ENCODE measurements at places on chromosomes 7 and 10.

- no peak for DNase-seq
Measured at GRCh38 chr7:156209087-156209486, 396.8 kb upstream of the SHH start.

DNA sequence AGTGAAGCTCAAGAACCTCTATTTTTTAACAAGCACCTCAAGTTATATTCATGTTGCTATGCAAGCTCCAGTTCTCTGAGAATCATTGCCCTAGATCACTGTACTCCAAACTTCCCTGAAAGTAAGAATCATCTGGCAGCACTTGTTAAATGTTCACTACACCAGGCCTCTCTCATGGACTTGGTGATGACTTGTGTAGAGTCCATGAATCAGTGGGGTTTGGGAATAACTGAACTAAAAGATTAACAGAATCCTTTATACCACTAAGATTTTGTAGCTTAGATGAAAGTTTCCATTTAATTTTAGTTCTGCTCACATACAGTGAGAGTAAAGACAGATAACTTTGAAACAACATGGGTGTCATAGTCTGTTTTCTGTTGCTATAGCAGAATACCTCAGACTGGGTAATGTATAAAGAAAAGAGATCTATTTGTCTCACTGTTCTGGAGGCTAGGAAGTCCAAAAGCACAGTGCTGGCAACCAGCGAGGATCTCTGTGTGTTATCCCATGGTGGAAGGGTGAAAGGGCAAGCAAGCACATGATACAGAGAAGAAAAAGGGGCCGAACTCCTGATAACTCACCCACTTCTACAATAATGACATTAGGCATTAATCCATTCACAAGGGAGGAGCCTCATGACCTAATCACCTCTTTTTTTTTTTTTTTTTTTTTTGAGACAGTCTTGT is 27.9 kb upstream of the AOAH start:
- DNase-seq, result no peak

DNA sequence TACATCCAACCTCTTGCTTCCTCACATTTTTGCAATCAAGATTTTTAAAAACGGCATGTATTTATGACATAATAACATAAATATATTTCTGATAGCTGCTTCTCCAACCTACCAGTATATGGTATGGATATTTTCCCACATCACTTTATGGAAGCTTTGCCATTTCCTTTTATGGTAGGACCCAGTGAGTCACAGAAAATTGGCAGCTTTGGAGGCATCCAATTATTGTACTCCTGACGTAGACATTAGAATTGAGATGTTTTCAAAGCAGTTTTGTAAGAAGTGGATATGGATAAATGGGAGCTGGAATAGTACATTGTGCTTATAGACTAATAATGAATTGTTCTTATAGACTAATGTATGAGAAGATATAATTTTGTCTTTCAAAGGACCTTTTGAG is 23.8 kb upstream of the BICC1 start:
- DNase-seq, result no peak

GRCh38 chr7:1237704-1238255 is 5.1 kb downstream of the UNCX start:
- DNase-seq, result no peak

DNA sequence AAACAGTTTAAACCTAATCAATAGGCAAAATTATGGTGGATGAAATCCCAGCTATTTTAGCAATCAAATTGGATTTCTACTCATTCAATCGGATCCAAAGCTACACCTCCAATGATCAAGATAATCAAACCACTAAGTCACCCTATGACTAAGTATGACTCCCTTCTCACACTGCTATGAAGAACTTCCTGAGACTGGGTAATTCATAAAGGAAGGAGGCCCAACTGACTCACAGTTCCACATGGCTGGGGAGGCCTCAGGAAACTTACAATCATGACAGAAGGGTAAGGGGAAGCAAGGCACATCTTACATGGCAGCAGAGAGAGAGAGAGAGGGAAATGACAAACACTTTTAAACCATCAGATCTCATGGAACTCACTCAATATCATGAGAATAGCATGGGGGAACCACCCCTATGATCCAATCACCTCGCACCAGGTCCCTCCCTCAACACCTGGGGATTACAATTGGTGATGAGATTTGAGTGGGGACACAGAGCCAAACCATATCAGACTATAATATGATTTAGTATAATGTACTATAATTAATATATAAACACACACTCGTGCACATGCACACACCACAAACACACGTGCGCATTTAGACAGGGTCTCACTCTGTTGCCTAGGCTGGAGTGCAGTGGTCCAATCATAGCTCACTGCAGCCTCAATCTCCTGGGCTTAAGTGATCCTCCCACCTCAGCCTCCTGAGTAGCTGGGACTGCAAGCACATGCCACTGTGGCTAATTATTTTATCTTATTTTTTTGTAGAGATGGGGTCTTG is 213.6 kb upstream of the FOXK1 start:
- no peak for DNase-seq

DNA sequence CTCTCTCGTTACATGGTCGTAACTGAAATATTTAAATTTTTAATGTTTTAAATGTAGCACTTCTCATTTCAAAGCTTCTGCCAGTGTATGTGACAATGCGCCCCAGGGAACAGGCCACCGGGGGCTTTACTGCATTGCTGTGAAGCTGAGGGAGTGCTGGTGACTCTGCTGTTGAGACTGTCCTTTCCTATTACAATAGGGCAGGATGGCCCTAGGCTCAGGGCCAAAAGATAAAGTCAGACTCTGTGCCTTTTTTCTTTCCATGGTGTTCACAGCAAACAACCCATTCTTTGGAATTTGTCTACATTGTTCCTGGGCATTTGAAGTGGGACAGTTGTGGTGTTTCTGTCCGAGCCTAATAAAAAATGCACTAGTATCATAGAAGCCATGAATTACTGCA is 107.3 kb downstream of the GALNT11 start:
- DNase-seq, result no peak

GRCh38 chr7:54615537-54615936 is 73.4 kb downstream of the VSTM2A start:
- no peak for DNase-seq

DNA sequence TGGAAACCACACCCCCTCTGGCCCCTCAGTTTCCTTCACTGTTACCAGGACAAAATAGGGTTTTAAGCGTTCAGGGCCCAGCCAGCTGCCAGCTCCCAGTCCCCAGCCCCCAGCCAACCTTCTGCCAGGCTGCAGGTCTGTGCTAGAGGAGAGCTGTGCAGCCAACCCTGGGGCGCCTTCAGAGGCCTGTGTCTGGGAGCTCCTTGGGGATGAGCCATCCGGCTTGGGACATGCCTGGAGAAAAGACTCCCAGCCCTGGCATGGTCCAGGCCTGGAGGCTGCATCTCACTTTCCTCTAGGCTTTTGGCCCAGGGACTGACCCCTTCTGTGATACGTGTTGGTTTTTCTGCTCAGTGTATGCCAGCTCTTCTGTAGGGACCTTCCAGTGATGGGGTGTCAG is 487.6 kb upstream of the MGMT start:
- DNase-seq, result no peak

GRCh38 chr10:129278686-129279085 is 188.4 kb upstream of the MGMT start:
- no peak for DNase-seq

DNA sequence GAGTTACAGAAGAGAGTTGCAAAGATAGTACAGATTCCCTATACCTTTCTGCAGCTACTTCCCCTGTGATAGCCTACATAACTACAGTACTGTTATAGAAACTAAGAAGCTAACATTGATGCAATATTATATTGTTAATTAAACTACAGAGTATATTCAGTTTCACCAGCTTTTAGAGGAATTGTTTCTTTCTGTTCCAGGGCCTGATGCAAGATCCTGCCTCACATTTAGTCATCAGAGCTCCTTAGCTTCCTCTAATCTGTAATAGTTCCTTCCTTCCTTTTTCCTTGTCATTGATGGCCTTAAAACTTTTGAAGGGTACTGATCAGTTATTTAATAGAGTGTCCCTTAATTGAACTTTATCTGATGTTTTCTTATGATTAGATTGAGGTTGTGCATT is 56.8 kb downstream of the SDHAF3 start:
- DNase-seq, result no peak

DNA sequence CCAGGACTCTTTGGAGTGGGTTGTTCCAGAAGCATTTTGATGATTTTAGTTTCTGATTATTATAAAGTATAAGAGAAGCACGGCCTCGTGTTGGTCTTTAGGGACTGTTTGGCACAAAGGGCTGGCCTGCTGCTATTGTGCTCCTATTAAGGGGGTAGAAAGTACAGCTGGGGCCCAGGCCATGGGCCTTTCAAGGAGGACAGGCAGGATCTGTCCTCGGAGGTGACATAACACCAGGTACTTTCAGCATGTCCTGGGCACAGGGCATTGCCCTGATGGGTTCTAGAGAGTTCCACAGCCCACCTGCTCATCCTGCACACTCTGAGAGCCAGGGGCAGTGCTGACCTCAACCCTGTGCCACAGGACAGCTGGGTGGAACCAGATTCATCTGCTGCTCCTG is 24.9 kb downstream of the STRA8 start:
- DNase-seq, result no peak

Measured in NCI-H1417 (cell line).